Head of caudate nucleus (tissue), 42 donors: ENCODE measurements at places on chromosomes 3 and 15.

GRCh38 chr3:63352008-63352279 lies 73.8 kb downstream of the SYNPR start:
- DNase-seq: no peak

DNA sequence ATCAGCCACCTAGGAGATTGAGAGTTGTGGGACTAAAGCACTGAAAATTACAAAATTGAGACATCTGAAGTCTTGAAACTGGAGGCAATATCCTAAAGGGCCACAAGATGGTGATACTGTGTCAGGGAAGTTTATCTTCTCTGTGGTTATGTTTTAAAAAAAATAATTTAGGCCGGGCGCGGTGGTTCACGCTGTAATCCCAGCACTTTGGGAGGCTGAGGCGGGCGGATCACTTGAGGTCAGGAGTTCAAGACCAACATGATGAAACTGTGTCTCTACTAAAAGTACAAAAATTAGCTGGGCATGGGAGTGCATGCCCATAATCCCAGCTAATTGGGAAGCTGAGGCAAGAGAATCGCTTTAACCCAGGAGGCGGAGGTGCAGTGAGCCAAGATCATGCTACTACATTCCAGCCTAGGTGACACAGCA lies 17.9 kb upstream of the NIT2 start:
- DNase-seq: no peak

GRCh38 chr3:127441764-127442163 lies 148.8 kb downstream of the TPRA1 start:
- DNase-seq: peak; percentile 0

GRCh38 chr3:64058566-64058965 lies 35.3 kb upstream of the PSMD6 start:
- DNase-seq: no peak

DNA sequence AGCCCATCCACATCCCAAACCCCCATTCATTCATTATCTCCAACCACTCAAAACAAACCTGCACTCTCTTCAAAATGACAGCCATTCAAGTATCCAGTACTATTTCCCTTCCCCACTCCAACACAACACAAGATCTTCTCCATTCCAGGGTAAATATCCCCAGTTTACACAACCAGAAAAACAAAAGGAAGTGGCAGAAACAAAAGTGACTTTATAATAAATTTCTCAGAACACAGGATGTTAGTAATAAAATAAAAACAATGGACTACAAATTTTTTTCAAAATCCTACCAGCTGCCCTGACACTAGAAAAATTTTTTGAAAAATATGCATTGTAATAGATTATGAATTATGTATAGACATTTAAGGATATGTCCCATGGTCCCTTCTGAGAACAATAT lies 14.2 kb downstream of the CPA3 start:
- no peak for DNase-seq

- DNase-seq: peak; percentile 62
Observed at GRCh38 chr3:14138109-14138877, 13.4 kb downstream of the TMEM43 start.

DNA sequence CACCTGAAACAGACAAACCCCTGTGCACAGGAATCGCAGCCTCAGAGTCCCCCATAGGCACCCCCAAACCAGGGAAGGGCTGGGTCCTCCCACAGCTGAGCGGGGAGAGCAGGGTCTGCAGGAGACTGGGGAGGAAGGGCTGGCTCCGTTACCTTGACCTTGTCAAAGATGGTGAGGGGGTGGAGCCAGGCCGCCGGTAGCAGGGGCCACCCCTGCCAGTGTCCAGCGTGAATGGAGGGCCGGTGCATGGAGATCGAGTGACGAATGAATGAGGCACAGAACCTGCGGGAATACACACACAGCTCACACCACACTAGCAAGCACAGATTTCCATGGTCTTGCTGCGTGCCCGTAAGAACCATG lies 102.2 kb downstream of the TMEM266 start:
- no peak for DNase-seq

DNA sequence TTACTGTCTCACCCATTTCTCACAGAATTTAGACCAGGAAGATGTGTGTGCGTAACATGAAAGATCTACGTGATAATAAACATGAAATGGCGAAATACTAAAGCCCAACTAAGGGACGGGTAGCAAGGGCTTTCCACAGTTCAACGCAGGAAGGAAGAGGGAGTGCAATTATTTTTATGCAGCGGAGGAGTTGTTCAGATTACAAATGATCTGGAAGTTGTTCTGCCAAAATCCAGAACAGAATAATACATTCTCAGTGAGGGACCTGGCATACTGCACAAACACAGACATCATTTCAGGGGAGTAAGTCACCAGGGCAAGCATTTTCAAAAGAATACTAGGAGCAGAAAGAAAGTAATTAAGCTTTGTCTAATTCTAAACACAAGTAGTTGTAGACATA lies 133.6 kb upstream of the RAP2B start:
- DNase-seq: no peak

- no peak for DNase-seq
Observed at GRCh38 chr15:84006421-84006820, 229.2 kb upstream of the GOLGA6L4 start.

GRCh38 chr3:59880717-59881116 lies 830.9 kb upstream of the CFAP20DC start:
- DNase-seq: no peak

DNA sequence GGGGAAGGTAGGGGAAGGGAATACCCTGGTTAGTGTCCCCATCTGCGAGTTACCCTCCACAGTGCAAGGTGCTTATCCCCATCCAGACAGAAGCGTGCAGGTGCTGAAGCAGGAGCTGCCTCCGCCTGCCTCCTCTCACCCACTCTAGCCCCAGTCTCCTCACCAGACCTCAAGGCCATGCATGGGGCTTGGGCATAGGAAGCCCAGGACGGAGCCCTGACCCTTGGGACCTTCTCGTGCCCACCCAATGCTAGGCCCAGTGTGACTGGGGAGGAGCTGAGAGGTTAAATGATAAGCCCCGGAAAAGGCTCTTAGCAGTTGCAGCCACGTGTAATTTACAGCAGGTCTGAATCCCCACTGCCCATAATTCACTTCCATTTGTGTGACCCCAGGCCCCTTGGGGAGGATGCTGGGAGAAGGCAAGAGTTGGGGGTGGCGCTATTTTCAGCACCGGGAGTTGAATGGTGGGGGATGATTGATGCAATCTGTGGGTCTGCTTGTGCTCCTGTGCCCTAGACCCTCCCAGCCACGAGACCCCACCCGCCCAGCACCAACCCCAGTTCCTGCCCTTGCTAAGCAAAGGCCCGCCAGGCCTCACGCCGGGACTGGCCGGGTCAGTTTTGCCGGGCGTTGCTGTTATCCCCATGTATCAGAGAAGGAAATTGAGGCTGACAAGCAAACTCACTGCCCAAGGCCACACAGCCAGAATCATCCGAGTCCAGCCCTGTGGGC lies 14.5 kb upstream of the PLXND1 start:
- no peak for DNase-seq

DNA sequence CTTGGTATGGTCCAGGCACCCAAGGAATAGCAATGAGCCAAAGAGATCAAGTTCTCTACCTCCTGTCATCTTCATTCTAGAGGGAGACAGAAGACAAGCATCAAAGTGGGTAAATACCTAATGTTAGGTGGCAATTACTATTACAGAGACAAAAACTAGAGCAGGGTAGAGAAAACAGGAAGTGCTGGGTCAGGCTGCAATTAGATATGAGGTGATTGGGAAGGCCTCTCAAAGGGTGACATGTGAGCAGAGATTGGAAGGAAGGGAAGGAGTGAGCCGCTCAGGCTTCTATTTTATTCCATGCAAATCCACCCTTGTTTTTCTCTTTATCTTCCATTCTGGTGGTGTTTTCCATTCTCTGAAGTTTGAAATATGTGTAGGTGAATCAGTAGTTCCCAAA lies 37.4 kb downstream of the EBLN2 start:
- no peak for DNase-seq

GRCh38 chr15:88624156-88624970 lies 3.2 kb downstream of the AEN start:
- DNase-seq: peak; percentile 57

DNA sequence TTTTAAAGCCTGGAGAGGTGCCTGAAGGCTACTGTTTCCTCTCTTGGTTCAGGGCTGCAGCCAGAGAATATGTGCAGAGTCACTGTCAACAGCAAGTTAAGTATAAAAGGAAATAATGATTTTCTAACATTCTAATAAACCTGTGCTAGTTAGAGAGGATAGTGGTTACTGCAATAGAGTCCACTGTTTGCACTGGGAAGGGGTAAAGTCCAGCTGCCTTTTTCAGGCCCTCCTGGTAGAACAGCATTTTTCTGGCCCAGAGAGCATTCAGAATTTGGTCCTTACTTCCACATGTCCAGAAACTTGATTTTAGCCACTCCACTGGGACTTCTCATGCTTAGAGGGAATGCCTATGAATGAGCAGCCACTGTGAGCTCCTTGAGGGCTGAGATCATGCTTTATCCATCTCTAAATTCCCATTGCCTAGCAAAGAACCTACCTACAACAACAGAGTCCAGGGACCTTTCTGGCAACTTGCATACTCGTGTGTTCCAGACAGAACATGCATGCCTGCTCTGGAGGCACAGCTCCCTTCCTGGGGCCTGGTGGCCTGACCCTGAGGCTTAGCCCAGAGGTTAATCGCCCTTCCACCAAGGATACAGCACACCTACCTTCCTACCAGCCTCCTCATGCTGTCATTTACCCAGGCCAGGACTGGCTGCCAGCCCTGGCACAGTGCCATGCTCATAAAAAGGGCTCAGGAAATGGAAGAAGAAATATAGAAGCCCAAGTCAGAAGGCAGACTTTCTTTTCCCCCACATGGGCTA lies 50.3 kb upstream of the ATP13A3 start:
- DNase-seq: peak; percentile 9

GRCh38 chr3:82410366-82410765 lies 648.9 kb upstream of the GBE1 start:
- no peak for DNase-seq

DNA sequence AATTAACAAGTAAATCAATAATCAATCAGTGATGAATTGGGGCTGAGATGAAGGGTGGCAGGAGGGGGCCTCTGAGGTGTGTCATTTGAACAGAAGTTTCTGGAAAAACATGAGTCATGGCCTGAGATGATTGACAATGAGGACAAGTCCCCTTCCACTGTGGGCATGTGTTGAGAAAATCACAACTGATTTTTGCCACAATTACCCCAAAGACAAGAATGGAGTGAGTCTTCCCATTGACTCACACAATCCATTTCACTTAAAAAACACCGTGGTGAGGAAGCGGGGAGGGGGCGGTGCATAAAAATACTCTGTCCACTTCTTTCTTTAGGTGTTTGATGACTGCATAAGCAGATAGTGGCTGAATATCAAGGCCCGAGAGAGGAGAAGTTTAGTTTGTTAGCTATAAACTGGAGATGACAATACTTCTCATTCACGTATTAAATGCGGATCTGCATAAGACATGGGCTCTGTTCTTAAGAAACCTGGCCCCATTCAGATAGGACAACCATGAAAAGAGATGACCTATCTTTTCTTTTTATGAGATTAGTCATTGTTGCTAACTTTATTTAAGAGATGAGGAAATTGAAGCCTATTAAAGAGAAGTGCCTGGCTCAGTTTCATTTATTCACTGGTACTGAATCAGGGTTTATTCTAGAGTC lies 34.7 kb downstream of the SHC4 start:
- DNase-seq: no peak

GRCh38 chr3:133868186-133868585 lies 27.5 kb downstream of the RAB6B start:
- no peak for DNase-seq

DNA sequence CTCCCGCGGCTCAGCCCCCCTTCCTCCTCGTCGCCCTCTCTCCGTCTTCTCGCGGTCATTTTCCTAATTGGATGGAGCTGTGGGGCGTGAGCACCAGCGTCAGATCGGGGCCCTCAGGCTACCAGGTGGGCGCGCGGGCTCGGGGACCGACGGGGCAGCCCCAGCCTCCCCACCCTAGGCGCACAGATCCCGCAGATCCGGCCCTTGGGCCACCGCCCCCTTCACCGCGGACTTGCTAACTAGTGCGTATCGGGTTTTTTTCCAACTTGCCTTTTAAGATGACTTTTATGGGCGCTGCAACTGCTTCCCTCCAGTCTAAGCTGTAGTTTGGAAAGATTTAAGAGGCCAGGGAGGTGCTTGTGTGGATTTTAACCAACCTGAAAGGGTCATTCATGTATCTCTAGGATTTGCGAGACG lies 1.3 kb downstream of the ZNF710 start:
- DNase-seq: peak; percentile 37

GRCh38 chr15:77393471-77393840 lies 26.4 kb downstream of the PEAK1 start:
- no peak for DNase-seq

GRCh38 chr3:10602769-10603768 lies 97.7 kb upstream of the ATP2B2 start:
- peak; percentile 64 for DNase-seq

DNA sequence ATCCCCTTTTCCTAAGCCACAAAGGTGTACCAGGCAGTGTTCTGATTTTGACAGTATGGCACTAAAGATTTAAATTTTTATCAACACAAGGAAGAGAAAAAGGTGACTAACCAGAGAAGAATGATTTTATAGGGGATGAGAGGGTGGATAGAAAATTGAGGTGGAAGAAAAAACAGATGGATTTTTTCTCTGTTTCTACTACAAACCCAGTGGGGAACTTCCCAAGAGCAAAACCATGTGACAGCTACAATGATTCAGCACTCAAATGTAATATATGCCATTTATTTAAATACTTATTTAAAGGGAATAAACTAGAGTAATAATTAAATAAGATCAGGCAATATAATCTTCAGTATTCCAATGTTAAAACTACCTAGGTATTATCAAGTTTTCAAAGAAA lies 11.1 kb downstream of the DCUN1D1 start:
- DNase-seq: no peak

DNA sequence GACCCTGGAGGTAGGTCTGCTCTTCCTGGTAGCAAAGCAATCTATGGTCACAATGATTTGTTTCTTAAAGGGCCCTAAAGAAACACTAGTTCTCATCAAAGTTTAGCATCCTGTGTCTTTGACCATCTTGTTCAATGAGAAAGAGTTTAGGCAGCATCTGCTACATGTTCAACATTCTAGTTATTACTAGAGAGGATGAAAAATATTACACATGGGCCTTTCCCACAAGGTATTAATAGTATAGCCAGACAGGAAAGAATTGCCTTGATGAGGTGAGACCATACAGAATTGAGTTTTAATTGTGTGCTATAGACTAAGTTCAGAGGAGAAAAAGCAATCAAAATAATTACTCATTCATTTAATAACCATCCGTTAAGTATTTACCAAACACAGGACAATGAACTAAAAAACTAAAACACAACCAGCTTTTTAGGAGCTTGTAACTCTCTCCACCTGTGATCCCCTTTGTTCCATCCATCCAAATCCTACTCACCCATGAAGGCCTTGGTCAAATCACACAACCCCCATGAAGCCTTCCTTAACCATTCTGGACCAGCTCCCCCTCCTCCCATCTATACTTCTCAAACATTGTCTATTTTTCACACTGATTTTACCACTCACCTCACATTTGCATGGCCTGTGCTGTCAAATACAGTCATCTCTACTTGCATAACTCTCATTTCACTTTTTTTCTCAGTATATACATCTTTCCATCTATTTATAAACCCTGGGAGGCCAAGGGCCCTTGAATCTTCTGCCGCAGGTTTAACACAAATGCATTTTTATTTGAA lies 122.9 kb downstream of the RORA start:
- no peak for DNase-seq
